ENCODE measurements at places on chromosomes 2 and 18. TPM values are rescaled to one million over a fixed set of nuclear protein-coding genes. Genes with fewer than 3 reads are reported as not detected.

Gene CROCC2
- not detected for total RNA-seq

Gene CNNM4
- total RNA-seq, result 1.3 TPM

Gene TEX44
- not detected for total RNA-seq

Gene ITM2C
- 37.5 TPM for total RNA-seq
